Activated CD4-positive, alpha-beta T cell treated with anti-CD3 and anti-CD28 coated beads for 48 hours (primary cell): ENCODE measurements at places on chromosomes 4 and X.
A peak's percentile ranks its signal among the peaks of the same experiment; 100 is the strongest.

- DNase-seq: no peak
These were observed 26.4 kb downstream of the GAK start for GRCh38 chr4:905485-906338.

DNA sequence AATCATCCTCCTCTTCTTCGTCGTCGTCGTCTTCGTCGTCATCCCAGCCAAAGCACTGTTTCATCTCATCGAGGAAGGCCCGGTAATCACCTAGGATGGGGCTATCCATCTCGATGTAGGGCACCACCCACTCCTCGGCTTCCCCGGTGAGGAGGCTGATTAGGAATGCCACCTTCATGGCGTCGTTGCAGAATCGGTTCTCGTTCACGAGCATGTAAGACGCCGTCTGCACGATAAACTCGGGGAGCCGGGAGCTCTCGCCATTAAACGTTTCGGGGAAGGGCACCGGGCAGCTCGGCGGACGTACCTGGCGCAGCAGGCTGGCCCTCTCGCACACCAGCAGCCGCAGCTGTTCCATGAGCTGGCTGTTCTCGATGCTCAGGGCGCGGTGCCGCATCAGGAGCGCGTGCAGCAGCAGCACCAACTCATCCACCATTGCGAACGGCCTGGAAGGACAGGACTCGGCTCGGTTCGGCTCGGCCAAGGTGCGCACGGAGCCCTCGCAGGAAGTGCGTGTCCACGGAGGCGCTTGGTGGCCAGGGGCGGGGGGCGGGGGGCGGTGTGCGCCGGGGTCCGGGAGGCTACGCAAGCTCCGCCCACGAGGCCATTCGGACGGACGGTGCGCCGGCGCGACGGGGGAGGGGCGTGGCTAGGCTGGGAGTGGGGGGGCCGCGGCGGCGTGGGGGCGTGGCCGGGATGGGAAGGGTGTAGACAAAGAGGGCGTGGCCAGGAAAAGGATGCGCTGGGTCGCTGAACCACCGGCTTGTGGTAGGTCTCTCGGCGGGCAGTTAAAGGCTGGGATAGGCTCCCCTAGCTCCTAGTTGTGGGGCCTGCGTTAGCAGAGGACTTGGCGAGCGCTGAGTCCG, at the start of gene LDOC1:
LDOC1 (minus strand) TSS at position 544 of the 866 bp plus-strand sequence; CDS start at position 436, 108 bp downstream.
- DNase-seq: peak; percentile 79

- no peak for DNase-seq
These were observed 246.8 kb upstream of the NWD2 start for GRCh38 chr4:36997727-36998126.

GRCh38 chr4:104128031-104128849, 366.5 kb downstream of the CXXC4 start:
- DNase-seq: no peak

DNA sequence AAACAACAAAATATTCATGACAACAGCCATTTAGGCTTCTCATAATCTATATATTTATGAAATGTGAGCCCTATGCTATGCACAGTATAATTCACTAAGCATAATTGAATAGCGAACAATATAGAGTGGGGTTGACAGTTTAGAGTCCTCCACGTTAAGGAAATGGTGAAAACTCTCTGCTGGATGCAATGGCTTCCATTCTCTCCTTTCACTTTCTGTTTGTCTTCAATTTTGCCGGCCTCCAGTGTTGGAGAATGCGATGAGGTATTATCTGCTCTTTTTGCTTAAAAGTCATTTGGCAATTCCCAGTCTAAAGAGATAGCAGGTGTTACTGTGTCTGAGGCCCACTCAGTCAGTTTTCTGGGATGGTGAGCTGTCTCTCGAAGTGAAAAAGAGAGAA, 52.1 kb downstream of the NPY5R start:
- no peak for DNase-seq

DNA sequence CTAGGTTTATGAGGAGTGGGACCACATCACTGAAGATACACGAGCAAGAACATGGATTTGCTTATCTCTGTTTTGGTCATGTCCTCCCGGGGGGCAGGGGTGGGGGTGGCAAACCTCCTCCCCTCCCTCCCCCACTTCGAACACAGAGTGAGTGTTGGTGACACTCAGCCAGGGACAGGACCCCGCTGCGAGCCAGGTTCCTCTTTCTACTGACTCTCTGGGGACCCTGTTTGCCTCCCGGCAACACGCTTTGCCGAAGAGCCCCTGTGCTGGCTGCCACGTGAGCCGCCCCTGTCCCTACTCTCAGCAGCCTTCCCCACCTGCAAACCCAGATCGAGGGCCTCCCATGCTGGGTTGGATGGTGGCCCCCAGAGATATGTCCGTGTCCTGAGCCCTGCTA, 34.7 kb downstream of the P2RY8 start:
- DNase-seq: no peak

- DNase-seq: no peak
These were observed 29.5 kb upstream of the BMPR1B start for GRCh38 chr4:94728056-94728766.

GRCh38 chrX:119605464-119606279, 552 bp downstream of the NKRF start:
- peak; percentile 47 for DNase-seq

GRCh38 chrX:41594634-41595033, 94.1 kb upstream of the GPR34 start:
- no peak for DNase-seq

- no peak for DNase-seq
These were observed 297.9 kb upstream of the FAT4 start for GRCh38 chr4:125016892-125017299.

DNA sequence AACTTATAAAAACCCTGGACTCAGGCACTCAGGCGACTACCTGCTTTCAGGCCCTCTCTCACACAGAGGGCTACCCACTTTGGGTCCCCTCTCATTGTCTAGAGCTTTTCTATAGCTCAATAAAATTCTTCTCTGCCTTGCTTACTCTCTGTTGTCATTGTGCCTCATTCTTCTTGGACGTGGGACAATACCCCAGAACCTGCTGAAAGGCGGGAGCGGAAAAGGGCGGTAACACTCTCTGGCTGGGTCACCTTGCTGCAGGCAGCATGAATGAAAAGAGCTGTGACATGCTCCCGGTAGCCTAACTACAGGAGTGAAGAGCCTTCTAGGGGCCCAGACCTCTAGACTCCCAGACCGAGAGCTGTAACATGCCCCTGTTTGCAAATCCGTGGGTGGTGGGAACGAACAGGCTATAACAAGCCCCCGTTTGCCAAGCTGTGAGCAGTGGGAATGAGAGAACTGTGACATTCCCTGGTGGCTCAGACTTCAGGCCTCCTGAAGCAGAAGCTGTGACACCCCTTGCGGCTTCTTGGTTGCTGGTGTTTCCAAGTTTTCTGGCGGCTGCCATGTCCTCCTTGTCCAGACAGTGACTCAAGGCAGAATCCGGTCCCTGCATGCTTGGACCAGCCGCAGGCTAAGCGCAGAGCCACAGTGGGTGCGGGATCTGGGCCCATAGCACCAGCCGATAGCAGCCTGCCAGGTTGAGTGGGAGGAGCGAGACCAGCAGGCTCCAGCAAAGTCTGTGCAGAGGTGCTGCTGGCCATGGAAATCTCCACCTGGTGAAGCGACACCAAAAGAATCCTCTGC, 684.6 kb downstream of the ARAP2 start:
- no peak for DNase-seq

- no peak for DNase-seq
These were observed 18.2 kb downstream of the RGS12 start for GRCh38 chr4:3311095-3311372.

DNA sequence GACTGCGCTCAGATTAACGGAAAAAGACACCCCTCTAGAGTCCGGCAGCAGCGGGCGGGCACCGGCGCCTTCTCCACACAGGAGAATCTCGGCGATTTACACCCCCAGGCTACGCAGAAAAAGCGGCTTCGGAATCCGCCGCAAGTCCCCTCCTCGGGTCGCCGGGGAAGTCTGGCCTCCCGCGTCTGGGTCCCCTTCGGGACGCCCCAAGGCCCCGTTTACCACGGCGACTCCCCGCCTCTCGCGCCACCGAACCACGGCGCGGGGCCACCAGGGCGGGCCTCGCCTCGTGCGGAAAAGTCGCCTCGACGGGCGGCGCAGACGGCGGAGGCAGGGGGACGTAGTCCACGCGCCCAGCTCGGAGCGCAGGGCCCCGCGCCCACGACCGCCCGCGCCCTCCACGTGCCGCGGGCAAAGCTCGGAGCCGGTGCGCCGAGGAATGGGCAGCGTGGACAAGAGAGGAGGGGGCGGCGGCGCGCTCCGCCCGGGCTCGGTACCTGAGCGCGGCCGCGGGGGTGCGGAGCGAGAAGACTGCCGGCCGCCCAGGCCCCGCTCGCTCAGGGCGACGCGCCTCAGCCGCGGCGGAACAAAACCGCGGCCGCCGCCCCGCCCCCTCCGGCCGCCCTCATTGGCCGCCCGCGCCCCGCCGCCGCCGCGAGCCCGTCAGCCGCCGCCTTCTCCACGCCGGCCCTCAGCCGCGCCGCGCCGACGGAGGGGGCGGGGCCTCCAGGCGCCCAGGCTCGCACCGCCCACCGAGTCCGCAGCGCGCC, at the start of gene FAM53A:
FAM53A (minus strand) TSS at position 578 of the 770 bp plus-strand sequence. CDS start 15,572 bp downstream, outside the sequence.
- peak; percentile 35 for DNase-seq
